ENCODE measurements at places on chromosomes 6 and 20. TPM values are rescaled to one million over a fixed set of nuclear protein-coding genes. Genes with fewer than 3 reads are reported as not detected.
A peak's percentile ranks its signal among the peaks of the same experiment; 100 is the strongest.

CLPSL2 gene
- not detected for total RNA-seq

GRCh38 chr20:30419466-30419865, 838.0 kb upstream of the DEFB115 start:
- H3K4me3 ChIP-seq: no peak overlapping the region
- H3K27me3 ChIP-seq: no peaks in the 10 kb centered on the region
- no peaks in the 10 kb centered on the region for H3K4me1 ChIP-seq
- no peak for DNase-seq
- H3K27ac ChIP-seq: no peak overlapping the region
- H3K36me3 ChIP-seq: no peaks in the 10 kb centered on the region

GSTA2 gene
- 2.7 TPM for total RNA-seq

GRCh38 chr20:18657575-18657974, 69.7 kb downstream of the DTD1 start:
- peaks cover 1% of the 10 kb centered on the region for H3K36me3 ChIP-seq
- no peaks in the 10 kb centered on the region for H3K27me3 ChIP-seq

GRCh38 chr20:45193331-45193730, 13.5 kb upstream of the SEMG1 start:
- H3K4me3 ChIP-seq: no peak overlapping the region
- no peak for DNase-seq
- H3K36me3 ChIP-seq: no peaks in the 10 kb centered on the region
- H3K27ac ChIP-seq: no peak overlapping the region
- no peaks in the 10 kb centered on the region for H3K4me1 ChIP-seq
- H3K27me3 ChIP-seq: no peaks in the 10 kb centered on the region

DNA sequence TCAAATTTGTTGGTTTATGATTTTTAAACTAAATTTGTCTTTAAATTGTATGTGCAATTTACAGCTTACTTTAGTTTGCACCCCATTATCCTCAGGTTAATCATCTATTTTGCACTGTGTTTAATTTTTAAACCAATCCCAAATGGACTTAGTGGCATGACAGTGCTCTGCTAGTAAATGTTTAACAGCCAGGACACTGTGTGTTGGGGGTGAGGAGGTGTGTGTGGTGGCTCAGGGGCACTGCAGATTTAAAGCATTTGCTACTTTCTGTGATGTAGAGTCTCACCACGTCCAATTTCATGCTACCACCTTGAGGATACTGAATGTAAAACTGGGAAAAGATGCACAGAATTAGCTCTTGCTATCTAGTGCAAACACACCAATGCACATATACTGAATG, 225.7 kb downstream of the HAO1 start:
- no peak overlapping the region for H3K27ac ChIP-seq
- H3K27me3 ChIP-seq: no peaks in the 10 kb centered on the region
- no peak for DNase-seq
- H3K4me3 ChIP-seq: no peak overlapping the region

DNA sequence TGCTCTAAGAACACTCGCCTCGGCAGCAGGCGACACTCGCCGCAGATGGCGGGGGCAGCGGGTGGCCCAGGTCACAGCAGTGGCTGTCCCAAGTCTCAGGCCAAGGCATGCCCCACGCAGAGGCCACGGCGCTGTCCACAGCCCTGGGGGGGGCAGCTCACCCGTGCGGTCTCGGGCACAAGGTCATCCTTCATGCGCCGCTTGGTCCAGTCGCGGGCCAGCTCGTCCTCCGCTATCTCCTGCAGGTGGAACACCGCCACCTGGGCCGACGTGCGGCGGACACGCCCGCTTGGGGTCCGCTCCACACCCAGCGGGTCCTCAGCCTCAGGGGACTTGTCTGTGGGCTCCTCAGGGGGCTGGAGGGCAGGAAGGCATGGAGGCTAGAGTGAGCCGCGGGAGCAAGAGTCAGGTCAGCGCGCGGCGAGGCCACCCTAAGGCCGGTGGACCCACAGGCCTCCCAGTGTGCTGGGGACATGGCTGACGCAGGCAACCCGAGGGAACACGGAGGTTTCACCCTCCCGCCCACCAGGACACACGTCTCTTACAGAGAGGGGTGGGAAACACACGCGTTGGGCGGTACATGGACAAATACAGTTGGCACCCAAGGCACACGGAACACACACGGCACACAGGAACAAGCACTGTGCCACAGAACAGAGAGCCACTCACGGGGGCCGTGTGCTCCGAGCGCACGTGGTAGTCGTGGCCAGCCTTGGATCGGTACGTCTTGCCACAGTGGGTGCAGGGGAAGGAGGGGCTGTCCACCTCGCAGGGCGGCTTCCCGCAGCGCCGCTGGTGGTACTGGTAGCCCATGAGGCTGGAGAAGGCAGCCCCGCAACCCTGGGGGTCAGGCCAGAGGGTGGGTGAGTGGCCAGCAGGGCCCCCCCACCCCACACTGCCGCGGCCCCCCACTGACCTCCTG, 6.5 kb upstream of the UCKL1 start:
- H3K27me3 ChIP-seq: no peaks in the 10 kb centered on the region
- H3K4me3 ChIP-seq: no peak overlapping the region
- H3K36me3 ChIP-seq: peaks cover 60% of the 10 kb centered on the region
- no peak overlapping the region for H3K27ac ChIP-seq
- H3K4me1 ChIP-seq: no peaks in the 10 kb centered on the region

GRCh38 chr6:89251170-89251569, 34.0 kb upstream of the GABRR1 start:
- H3K4me3 ChIP-seq: no peak overlapping the region
- H3K4me1 ChIP-seq: no peaks in the 10 kb centered on the region
- no peak for DNase-seq
- no peaks in the 10 kb centered on the region for H3K27me3 ChIP-seq
- H3K27ac ChIP-seq: no peak overlapping the region

OVOL2 gene
- 7.8 TPM for total RNA-seq

CLDN20 gene
- not detected for total RNA-seq

TMEM244 gene
- total RNA-seq: not detected

GRCh38 chr6:156909212-156910010, 132.2 kb downstream of the ARID1B start:
- H3K27me3 ChIP-seq: no peaks in the 10 kb centered on the region
- no peak for DNase-seq
- H3K4me1 ChIP-seq: peaks cover 8% of the 10 kb centered on the region

GRCh38 chr6:56593801-56594318, 48.8 kb downstream of the DST start:
- H3K27me3 ChIP-seq: no peaks in the 10 kb centered on the region
- no peaks in the 10 kb centered on the region for H3K4me1 ChIP-seq
- H3K27ac ChIP-seq: peak overlapping the region; percentile 63
- no peak overlapping the region for H3K4me3 ChIP-seq
- DNase-seq: no peak

DNA sequence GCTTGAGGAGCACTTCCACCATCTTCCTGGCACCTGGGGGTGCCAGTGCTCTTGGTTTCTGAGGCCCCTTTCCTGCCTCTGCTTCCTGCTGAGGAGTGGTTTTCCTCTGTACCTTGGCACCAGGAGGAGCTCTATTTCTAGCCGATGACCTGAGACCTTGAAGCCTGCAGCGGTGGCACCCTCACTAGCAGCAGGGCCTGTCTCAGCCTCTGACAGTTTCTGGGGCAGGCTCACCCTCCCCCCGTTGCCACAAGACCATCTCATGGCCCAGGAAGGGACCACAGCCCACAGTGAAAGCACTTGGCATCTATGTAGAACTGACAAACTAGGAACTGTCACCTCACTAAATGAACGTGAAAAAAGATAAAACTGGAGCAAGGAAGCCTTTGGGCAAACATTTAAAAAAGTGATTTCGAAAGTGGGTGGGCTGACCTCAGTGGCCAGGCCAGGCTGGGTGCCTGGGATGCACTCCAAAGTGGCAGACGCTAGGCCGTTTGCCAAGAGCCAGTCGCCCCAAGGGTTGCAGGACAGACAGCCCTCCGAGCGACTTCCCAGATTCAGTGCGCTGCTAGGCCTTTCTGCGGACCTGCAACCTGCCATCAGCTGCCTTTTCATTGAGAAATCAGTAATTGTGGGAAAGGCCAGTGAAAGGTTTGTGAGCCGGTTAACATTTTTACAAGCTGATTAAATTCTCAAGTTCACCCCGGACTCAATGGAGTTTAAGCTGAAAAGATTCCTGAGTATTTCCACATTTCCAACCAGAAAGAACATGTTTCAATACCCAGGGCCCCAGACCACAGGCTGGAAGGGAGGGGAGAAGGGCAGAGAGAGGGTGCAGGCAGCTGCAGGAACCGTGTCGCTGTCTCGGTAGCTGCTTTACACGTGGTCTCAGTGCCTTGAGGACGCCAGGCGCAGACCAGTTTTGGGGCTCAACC, 303.7 kb downstream of the ESR1 start:
- no peak overlapping the region for H3K4me3 ChIP-seq
- DNase-seq: peak; percentile 33
- H3K36me3 ChIP-seq: no peaks in the 10 kb centered on the region
- H3K27me3 ChIP-seq: no peaks in the 10 kb centered on the region
- H3K27ac ChIP-seq: peak overlapping the region; percentile 21

DNA sequence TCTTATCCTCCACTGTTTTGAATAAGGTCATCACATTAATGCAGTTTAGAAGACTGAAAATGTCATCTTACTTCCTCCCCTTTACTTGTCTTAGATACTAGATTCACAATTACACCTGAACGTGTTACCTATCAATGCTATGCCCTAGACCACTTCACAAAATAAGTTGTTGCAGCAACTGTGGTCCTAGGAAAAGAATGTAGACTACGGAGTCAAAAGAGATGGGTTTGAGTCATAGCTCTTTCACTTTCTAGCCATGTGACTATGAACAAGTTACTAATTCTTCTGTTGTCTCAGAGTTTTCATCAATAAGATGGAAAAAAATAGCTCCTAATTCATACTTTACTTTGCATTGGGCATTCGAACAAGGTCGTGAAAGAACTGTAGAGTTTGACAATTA, 164.3 kb upstream of the PREP start:
- H3K36me3 ChIP-seq: no peaks in the 10 kb centered on the region
- no peak overlapping the region for H3K4me3 ChIP-seq
- no peaks in the 10 kb centered on the region for H3K27me3 ChIP-seq
- H3K4me1 ChIP-seq: no peaks in the 10 kb centered on the region

- no peak for DNase-seq
- H3K4me1 ChIP-seq: no peaks in the 10 kb centered on the region
- H3K27me3 ChIP-seq: no peaks in the 10 kb centered on the region
- no peak overlapping the region for H3K4me3 ChIP-seq
- H3K27ac ChIP-seq: no peak overlapping the region
These were observed 66.5 kb downstream of the MYLK4 start for GRCh38 chr6:2684103-2684749.

DNA sequence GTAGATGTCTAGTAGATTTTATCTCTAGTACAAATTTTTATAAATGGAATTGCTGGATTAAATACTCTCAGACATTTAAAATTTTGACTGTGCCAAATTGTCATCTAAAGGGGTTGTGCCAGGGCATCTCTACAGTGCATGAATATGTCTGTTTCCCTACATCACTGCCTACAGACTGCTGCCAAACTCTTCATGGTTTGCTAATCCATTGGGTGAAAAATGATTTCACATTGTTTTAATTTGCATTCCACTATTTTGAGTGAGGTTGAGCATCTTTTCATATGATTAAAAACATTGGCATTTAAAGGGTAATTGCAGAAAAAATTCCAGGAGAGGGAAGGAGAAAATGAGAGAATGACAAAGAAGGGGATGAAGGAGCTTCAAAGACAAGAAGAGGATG, 267.7 kb upstream of the RNF24 start:
- DNase-seq: no peak
- no peak overlapping the region for H3K4me3 ChIP-seq

- no peak overlapping the region for H3K4me3 ChIP-seq
- H3K27me3 ChIP-seq: no peaks in the 10 kb centered on the region
- no peaks in the 10 kb centered on the region for H3K36me3 ChIP-seq
- peaks cover 2% of the 10 kb centered on the region for H3K4me1 ChIP-seq
- DNase-seq: peak; percentile 54
- no peak overlapping the region for H3K27ac ChIP-seq
These were observed 197.7 kb downstream of the BCAS1 start for GRCh38 chr20:53872561-53873229.

HACE1 gene
- 12.9 TPM for total RNA-seq

NKAPL gene
- 1.1 TPM for total RNA-seq

DNA sequence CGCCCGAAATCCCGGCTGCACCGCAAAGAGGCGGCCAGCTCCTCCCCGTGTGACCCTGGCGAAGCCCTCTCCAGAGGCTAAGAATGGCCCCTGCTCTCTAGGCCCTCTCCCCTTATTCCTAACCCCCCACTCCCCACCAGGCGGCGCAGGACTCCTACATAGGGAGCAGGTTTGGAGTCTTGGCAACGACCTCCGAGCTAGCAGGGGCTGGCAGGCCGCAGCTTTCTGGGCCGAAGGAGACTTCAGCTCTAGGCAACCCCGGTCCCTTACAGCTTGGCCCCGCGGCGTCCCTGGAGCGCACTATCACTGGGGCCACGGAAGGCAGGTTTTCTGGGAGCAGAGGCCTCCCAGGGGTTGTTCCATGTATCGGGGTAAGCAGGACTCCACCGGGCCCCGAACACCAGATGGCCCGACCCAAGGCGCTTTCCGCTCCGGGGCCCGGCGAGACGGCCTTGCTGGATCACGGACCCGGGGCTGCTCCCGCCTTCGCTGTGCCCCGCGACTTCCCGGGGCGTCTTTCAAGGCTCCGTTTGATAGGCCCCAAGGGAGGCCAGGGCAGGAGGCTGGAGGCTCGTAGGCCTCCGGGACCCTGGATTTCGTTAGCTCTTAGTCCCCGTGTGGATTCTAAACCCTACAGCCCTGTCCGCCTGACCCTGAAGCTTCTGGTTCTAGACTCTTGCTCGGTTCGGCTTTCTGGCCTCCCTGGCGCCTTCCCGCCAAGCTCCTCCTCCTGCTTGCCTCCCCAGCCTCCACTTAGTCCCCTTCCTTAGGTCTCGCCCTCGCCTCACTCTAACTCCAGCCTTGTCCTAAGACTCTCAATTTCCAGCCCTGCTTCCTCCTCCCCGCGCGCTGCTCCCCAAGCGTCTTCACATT, 1.9 kb downstream of the SLC32A1 start:
- no peaks in the 10 kb centered on the region for H3K36me3 ChIP-seq
- no peaks in the 10 kb centered on the region for H3K4me1 ChIP-seq
- H3K27ac ChIP-seq: no peak overlapping the region
- H3K4me3 ChIP-seq: no peak overlapping the region
- H3K27me3 ChIP-seq: peaks cover 89% of the 10 kb centered on the region

- H3K36me3 ChIP-seq: no peaks in the 10 kb centered on the region
- peak; percentile 32 for DNase-seq
- peak overlapping the region; percentile 4 for H3K27ac ChIP-seq
These were observed 91.5 kb downstream of the RIN2 start for GRCh38 chr20:19849341-19850197.

MYT1 gene
- not detected for total RNA-seq

DNA sequence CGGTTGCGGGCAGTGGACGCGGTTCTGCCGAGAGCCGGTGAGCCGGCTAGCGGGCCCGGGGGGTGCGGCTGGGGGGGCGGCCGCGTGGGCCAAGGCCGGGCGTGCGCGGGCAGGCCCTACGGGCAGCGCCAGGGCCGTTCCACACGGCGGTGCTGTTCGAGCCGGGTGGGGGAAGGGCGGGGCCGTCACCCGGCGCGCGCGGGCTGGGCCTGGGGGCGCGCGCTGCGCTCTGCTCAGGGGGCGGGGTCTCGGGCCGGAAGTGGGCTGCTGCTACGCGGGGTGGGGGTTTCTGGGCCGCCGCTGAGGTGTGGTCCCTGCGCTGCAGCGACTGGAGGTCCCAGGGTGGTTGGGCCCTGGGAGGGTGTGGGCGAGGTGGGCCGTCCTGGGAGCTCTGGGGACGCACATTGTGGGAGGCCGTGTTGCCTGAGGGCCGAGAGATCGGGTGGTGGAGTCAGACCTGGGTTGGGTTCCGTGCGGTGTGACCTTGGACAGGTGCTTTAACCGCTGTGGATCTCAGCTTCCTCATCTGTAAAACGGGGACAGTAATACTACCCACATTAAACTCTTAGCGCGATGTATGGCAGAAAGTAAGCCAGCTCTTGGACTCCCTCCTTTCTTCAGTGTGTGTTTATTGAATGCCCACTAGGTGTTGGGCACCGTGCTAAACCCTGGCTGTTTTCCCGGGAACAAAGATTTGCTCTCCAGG, 391 bp downstream of the MAPRE1 start:
- peaks cover 11% of the 10 kb centered on the region for H3K4me1 ChIP-seq
- DNase-seq: no peak
- peak overlapping the region; percentile 94 for H3K4me3 ChIP-seq
- peak overlapping the region; percentile 96 for H3K27ac ChIP-seq

TREML1 gene
- total RNA-seq: 1.2 TPM

Measured in lung (tissue), 17 donors.